ENCODE measurements at places on chromosomes 13 and 19.

- no peak for DNase-seq
Measured at GRCh38 chr19:48842789-48843162, 6.5 kb upstream of the HSD17B14 start.

DNA sequence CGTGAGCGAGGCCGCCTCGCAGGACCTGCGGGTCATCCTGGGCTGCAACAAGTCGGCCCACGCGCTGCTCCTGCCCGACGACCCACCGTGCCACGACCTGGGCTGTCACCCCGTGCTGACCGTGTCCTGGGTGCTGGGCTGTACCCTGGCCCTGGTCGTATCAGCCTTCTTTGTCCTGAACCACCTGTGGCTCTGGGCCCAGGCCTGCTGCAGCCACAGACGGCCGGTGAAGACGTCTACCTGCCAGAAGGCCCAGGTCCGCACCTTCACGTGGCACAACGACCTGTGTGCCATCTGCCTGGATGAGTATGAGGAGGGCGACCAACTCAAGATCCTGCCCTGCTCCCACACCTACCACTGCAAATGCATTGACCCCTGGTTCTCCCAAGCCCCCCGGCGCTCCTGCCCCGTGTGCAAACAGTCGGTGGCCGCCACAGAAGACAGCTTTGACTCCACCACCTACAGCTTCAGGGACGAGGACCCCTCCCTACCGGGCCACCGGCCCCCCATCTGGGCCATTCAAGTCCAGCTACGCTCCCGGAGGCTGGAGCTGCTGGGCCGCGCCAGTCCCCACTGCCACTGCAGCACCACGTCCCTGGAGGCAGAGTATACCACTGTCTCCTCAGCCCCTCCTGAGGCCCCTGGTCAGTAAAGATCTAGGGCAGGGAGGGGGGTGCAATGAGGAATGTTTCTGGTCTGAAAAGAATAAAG, 1.1 kb downstream of the ZNRF4 start:
- DNase-seq = no peak

DNA sequence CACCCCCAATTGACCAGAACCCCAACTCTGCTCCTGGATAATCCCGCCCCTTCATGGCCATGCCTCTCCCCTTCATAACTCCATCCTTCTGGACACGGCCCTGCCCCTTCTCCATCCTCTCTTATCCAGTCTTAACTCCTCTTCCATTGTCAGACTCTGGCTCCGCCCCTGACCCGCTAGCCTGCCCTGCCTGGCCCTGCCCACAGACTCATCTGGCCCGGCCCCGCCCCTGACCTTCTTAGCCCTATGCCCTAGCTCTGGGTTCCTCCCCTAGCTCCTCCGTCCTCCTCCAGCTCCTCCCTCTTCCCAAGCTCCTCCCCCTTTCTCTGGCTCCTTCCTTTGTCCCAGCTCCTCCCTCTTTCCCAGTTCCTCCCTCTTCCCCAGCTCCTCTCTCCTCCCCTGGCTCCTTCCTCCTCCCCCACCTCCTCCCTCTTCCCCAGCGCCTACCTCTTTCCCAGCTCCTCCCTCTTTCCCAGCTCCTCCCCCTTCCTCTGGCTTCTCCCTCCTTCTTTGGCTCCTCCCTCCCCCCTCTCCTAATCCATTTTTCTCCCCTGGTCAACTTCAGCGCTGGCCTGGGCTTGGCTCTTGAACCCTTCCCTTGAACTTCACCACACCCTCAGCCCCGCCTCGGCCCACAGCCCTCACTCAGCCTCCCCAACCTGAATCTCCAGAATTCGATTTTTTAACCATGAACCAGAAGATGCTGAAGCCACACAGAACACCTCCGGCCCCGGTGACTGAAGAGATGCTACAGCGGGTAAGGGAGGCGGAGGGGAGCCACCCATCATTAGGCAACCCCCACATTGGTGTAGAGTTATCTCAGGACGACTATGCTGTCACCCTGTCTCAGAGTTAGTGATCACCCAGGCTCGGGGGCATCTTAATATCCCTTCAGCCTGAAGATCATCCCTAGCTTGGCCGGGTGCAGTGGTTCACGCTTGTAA, 9.2 kb upstream of the ZNF358 start:
- DNase-seq = no peak

DNA sequence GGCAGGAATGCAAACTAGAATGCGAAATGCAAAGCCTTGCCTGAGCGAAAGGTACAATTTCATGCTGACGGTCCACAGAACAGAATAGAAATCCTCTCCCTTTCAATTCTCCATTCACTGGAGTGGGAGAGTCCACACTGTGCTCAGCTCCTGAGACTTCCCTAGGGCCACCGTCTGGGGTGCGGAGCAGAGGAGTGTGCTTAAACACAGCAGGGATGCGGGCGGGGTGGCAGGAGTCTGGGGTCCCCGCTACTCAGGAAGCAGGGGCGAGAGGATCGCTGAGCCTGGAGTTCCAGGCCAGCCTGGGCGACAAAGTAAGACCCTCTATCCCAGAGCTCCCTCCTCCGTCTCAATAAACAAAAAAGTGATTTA, 552 bp upstream of the ZNF816 start:
- DNase-seq = no peak

DNA sequence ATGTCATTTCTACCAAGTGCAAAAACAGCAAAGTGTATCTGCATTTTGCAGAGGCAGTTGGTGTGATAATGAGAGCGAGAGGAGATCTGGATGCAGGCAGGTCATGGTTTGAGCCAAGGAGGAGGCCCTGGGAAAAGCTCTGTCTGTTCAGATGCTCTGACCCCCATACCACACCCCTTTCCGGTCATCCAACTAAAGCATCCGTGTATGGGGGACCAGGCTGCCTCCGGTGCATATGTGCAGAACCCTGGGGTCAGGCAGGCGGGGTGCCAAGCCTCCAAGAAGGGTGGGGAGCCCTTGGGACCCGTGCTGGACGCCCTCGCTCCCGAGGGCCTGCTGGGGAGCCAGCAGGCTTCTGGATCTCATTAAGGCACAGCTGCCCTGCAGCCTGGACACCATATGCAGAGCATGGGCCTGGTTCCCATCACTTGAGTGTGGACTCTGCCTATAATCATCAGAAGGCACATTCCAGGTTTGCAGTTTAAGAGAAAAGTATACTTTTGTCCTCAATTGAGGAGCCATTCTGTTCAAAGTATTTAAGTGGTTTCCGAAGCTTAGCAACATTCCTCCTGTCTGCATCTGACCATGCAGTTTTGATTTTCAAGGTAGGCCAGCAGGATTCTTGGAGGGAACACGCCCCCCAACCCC, 56.1 kb downstream of the ALOX5AP start:
- DNase-seq = no peak

DNA sequence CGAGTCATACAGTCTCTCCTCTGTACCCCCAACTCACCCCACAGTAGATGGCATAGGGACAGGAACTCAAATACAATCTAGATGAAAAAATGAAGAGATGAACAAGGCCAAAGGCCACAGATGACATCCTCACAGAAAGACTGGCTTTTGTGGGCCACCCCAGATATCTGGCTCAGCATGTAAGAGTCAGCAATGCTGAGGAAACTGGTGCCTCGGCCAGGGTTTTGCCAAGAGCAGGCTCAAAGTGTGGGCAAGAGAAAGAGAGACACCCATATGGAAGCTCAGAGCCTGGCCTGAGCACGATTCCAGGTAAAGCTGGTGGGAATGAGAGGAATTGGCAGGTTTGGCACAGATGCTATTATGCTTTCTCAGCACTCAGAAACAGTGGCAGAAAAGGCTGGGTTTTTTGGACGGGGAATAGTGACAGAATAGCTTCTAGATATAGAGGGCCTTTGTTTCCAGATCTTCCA, 460.6 kb downstream of the FOXO1 start:
- no peak for DNase-seq

- peak; percentile 67 for DNase-seq
Measured at GRCh38 chr13:112606109-112607001, 18.4 kb upstream of the TUBGCP3 start.

- DNase-seq = no peak
Measured at GRCh38 chr19:30017172-30017571, 75.1 kb downstream of the URI1 start.

DNA sequence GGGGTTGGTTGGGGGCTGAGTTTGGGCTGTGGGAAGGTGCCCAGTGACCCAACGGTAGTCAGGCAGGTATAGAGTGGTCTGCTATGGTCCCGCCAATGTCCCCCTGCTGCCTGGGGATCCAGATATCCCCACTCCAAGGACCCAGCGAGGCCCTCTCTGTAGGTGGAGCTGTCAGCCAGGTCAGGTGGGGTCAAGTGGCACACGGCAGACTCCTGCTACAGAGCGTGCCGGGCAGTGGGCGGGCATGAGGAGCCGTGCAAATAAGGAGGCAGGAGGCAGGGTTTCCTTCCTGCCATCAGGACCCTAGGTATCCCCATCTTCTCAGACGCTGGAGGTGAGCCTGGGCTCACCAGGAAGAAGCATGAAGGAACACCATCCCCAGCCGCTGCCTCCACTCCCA, 14.9 kb downstream of the EVI5L start:
- no peak for DNase-seq

DNA sequence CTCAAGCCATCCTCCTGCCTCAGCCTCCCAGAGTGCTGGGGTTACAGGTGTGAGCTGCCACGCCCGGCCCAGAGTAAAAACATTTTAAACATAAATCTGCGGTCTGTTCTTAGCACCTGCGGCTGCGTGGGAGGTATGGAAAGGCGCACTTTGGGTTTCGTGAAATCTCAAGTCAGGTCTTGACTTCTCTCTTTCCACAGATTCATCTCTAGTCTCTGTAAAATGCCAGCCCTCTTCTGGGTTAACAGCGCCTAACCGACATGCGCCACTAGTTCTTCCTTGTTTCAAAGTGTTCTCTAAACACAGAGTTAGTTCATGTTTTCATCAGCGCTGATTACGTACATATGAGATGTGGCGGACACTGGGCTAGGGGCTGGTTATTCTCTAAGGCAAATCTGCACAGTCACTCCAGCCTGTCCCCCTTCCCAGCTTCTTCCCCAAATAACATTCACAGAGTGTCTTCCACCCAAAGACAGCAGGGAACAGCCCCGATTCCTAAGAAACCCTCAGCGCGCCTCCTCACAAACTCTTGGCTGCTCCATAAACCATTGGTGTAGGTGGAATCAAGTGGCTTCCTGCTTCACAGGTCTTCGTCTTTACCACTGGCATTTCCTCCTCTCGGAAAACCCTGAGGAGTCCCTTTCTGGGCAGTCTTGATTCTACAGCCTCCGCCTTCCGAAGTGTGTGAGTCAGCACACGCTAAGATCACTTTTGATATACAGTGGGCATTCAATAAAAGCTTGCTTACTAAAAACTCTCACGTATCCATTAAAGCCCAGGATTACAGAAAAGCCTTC, 1.4 kb downstream of the PARP4 start:
- no peak for DNase-seq

- no peak for DNase-seq
Measured at GRCh38 chr13:30292325-30292724, 15.0 kb downstream of the KATNAL1 start.

GRCh38 chr13:60258349-60258748, 94.6 kb upstream of the DIAPH3 start:
- no peak for DNase-seq

DNA sequence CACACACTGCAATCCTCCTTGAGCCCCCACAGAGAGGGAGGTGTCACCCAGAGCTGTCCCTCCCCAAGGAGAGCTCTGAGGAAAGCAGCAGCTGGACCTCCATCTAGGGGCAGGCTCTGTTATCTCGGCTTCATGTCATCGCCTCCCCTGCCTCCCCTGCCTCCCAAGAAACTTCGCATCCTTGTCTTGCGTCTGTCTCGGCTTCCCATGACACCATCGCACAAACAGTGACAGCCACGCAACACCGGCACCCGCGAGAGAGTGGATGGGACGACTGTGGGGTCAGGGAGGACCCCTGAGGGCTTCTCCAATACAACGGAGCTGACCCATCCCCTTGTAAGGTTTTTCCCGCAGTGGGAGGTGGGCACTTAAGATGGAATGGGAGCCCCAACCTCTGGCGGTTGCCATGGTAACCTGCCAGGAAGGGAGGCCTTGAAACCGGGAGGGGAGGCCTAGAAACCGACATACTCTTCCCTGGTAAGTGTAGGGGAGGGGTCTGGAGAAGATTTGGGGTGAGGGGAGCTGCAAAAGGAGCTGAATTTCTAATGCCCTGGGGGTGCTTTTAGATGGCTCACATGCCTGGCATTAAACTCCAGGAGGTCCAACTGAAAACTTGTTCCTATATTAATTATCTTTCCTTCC, 16.3 kb downstream of the TLE2 start:
- no peak for DNase-seq

DNA sequence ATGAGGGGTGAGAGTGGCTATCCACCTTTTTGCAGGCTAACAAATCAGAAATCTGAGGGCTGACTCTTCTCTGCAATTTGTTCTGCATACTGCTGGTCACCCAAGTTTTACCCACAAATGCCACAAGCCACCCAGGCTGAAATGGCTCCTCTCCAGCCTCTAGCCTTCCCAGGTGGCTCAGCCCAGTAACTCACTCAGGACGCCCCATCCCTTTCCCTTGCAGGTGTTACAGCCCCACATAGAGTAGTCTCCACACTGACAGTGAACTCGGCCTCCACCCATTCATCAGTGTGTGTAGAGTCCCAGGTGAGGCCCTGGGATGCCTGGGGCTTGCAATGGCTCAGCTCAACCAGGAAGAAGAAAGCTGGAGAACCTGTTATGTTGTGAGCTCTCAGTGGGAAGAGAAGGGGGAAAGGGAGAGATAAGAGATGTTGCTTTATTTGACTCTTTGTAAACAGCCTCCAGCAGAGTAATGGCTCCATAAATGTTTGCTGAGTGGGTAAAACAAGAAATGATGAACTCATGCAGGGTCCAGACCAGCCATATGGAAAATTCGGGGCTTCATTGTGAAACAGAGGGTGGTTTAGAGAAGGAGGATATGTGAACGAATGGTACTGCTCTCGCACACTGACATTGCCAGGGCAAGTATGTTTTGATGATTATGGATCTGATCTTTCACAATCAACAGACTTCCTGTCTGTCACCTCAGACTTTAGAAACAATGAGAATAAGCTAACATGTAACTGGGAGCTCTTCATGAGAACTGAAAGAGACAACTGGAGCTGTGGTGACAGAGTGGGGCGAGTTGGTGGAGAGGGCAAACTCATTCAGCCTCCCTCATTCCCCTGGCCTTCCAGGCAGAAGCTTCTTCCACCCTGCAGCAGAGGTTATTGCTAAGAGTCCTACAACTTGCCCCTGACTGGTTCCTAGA, 74.2 kb upstream of the RFC3 start:
- DNase-seq = no peak

DNA sequence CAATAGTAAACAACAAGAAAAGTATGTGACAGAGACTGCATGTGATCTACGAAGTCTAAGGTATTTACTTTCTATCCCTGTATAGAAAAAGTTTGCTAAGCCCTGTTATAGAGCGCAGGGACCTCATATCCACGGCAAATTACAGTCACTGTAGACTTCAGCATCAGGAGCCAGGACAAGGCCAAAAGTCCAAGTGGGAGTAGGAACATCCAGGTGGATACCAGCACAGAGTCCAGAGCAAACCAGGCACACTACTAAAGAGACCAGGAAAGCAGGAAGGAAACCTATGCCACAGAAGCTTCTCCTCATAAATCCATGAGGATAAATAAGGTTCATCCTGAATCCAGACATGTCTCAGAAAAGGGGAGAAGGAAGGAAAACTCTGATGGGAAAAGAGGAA, 342.2 kb upstream of the HTR2A start:
- no peak for DNase-seq

DNA sequence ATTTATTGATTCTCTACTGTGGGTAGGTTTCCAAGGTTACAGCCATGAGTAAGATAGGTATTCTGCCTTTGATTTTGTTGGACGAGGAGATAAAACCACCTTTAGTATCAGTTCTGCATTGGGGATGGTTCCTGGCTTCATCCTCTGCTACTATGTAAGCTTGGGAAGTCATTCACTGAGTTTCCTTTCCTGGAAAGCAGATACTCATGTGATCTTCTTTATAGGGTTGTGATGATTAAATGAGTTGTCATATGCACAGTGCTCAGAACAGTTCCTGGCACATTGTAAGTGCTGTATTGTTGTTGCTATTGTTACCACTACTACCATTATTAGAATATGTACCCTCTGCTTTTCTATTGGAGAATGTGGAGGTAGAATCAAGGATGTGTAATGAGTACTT, 13.1 kb upstream of the WTIP start:
- DNase-seq = no peak
